Stimulated activated CD4-positive, alpha-beta T cell treated with anti-CD3 and anti-CD28 coated beads, Interleukin-1b, Interleukin-23, amount 100 ng/mL, for 1 hour (primary cell): ENCODE measurements at places on chromosomes 3 and 15.

GRCh38 chr3:50830451-50830850, 155.7 kb downstream of the DOCK3 start:
- DNase-seq, result no peak

DNA sequence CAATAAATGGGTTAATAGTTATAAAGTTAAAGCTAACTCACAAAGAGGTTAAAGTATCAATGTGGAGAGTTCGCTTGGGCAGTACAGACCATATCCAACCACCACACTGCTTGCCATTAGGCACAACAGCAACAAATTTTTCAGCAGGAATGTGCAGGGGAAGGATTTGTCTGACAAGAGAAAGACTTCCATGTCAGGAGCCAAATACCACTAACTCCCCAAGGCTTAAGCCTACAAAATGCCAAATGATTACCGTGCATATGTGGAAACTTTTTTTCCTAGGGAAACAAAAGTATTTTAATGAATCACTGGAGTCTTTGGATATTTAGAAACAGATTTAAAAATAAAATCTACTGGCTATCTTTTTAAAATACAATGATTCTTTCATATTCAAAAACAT, 8.1 kb downstream of the VGLL3 start:
- no peak for DNase-seq

- no peak for DNase-seq
These were observed 105.9 kb downstream of the OTOL1 start for GRCh38 chr3:161602475-161602874.

DNA sequence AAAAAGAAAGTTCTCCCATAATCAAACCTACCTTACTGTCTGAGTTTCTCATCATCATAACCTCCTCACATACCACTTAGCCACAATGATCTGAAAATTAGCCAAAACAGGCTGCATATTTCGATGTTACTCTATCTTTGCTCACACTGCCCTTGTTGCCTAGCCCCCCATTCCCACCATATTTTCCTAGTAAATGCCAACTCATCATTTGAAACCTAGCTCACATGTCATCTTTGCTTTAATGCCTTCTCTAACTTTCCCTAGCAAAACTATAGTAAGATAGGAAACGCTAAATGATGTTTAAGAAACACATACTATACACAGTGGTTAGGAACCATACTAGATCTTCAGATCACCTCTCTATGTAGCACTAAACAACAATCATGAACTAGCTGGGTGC, 64.9 kb downstream of the INO80 start:
- DNase-seq, result no peak

DNA sequence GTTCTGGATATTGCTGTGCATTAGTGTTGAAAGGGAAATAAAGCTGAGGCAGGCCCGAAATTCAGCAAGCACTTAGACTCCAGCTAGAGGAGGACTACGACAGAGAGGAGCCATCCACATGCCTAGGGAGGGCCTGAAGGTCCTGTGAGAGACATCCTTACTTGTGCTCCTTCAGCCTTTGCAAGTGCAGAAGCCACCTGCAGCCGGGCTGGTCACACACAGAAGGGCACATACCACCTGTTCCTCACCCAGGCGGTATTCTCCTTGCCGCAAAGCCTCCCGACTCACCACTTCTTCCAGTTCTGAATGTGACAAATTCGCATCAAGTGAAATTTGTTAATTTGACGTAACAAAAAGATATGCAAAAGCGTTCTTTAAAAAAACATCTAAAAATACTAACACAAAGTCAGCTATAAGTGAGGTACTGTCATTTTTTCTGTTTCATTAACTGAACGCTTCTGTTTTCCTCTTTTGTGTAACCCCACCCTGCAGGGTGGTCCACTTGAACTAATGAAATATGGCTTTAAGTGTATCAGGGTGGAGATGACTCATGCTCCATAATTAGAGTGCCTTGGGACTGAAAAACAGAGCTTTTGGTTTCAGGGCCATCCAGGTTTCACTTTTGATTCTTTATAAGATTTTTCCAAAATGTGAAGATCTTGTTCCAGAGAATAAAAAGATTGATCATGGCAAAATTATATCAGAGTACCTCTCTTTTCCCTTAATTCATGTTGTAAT, 467.9 kb upstream of the ATP11B start:
- DNase-seq, result no peak
